ENCODE measurements at places on chromosomes 7 and 10. TPM values are rescaled to one million over a fixed set of nuclear protein-coding genes. Genes with fewer than 3 reads are reported as not detected.
A peak's percentile ranks its signal among the peaks of the same experiment; 100 is the strongest.

GRCh38 chr7:129375141-129375938 lies 58.9 kb upstream of the STRIP2 start:
- DNase-seq = no peak

DNA sequence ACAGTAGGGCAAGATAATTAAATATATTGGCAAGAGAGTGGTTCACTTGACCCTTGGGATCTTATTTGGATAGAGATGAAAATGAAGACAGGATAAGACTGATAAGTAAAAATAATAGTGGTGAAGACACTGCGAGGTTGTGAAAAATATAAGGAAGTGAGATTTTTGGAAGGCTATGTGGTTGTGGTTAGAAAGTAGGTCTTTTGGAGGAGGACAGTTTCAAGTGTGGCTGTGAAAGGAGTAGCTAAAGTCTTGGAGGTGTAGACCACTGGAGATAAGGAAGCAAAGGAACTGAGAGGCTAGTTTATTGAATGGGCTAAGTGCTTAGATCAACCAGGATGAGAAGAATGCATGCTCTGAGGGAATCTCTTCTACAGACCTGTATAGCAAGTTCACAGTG lies 11.2 kb downstream of the MIOS start:
- no peak for DNase-seq

DNA sequence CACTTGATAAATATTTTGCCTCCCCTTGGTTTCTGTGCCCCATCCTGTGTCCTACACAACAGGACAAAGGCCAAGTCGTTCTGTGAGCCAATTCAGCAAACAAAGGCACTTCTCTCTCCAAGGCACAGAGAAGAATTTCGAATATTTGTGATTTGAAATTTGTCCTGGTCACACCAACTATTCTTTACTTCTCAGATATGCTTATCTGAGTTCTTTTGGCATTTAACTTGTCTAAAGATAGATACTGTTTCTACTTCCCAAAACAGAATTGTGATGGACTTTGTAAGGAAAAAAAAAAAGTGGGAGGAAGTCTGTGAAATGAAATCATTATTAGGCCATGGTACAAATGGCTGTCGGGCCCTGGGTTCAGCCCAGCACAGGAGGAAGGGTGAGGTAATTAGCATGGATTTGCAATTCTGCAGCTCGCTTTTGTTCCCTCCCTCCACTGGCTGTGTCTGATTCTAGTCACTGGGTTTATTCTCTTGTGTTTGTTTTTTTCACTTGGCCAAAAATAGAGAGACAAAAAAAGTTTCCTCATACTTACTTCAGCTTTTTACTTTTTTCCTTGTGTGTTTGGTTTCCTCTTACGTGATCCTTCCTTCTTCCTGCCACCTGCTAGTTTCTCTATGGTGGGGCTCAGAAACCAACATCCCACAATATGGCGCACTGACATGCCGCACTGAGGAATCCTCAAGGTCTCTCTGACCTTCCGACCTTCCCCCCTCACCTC lies 108.2 kb upstream of the MKLN1 start:
- DNase-seq = no peak

DNA sequence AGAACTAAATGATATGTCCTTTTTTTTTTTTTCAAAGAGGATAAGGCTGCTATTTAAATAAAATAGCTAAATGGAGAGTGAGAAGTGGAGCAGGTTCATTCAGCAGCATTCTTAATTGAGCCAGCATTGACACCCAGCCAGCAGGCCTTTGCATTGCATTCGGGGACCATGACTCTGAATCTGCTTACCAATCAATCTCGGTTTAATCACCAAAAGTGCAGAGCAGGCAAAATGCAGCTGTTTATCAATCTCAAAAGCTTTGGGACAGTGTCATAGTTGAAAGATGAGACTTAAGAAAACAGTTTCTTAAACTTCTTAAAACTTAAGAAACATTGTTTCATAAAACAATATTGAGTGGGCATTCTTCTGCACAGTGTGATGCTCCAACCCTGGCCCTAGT lies 51.7 kb downstream of the PLEKHA8 start:
- DNase-seq = no peak

- DNase-seq = no peak
Measured at GRCh38 chr7:73387221-73387828, 46.3 kb upstream of the FZD9 start.

DNA sequence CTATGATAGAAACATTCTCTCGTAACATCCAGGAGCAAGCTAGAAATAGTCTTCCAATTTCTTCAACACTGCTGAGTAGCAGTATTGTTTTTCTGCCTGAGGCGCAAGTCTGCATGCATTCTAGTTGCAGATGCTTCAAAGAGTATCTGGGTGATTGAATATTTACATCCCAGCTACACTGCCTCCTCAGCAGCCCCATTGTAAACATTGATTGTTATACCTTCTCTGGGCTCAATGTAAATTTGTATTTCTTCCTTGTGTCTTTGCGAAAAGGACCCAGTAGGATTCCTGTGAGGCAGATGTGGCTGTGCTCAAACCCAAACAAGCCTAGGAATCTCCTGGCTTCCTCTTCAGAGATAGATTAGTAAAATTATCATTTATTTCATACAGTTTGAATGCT lies 320.7 kb downstream of the CDC14C start:
- DNase-seq = no peak

DNA sequence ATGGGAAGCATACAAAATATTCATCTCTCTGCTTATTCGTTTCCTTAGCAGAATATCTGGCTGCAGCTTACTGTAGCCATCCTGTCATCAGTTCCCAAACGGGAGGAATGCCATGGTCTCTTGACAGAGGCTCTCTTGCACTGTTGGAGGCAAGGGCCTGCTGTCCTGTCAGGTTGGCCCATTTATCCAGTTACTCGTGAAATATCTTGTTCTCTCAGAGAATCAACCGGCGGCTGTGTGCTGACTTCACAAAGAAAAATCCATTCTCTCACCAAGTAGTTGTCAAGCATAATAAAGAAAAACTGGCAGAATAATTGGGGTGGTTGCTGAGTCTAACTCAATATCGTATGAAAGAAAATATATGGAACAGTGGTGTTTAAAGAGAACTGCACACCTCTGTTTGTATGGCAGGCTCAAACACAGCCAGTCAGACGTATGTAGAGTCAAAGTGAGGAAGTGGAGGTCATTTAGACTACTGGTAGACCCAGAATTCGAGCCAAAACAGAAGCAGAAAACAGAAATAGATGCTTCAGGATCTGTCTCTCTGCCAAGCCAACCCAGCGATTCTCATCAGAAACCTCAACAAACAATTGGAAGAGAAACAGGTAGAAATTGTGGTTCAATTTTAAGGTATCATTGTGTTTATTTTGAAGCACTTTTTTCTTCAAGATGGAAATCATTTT lies 349.2 kb upstream of the PRKCQ start:
- no peak for DNase-seq

GRCh38 chr10:23053036-23053435 lies 42.3 kb upstream of the MSRB2 start:
- DNase-seq = no peak

DNA sequence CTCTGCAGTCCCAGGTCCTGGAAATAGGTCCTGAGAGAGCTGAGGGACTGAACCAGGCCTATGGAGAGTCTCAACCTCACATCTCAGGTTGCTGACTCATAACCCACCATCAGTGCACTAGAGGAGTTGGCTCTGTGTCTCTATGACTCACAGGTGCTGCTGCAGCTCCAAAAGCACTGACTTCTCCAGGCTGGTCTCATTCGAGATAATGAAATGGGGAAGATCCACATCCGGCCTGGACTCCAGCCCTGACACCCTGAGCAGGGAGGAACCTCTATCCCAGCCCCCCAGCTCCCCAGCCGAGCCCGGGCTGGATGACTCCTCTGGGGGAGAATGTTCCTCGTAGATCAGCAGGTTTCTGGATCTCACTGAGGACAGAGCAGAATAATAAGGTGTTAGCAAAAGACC lies 35.5 kb upstream of the DGKI start:
- peak; percentile 43 for DNase-seq

GRCh38 chr7:140330128-140330527 lies 68.2 kb downstream of the SLC37A3 start:
- DNase-seq = no peak

GRCh38 chr7:122706836-122707235 lies 4.1 kb upstream of the RNF148 start:
- DNase-seq = no peak

- DNase-seq = no peak
Measured at GRCh38 chr10:85645053-85645452, 721.5 kb downstream of the GRID1 start.

GSTK1 gene
- 80.7 TPM for total RNA-seq

MMD2 gene
- not detected for total RNA-seq

WNT2 gene
- total RNA-seq = 0.37 TPM

SAMD9L gene
- total RNA-seq = 29.9 TPM

GSTO2 gene
- 0.48 TPM for total RNA-seq

PDE1C gene
- total RNA-seq = 2.0 TPM

SYT15 gene
- total RNA-seq = 0.51 TPM

All from GM12878 (cell line).